BJ (cell line): ENCODE measurements at places on chromosomes 6 and 20. TPM values are rescaled to one million over a fixed set of nuclear protein-coding genes. Genes with fewer than 3 reads are reported as not detected.

DNA sequence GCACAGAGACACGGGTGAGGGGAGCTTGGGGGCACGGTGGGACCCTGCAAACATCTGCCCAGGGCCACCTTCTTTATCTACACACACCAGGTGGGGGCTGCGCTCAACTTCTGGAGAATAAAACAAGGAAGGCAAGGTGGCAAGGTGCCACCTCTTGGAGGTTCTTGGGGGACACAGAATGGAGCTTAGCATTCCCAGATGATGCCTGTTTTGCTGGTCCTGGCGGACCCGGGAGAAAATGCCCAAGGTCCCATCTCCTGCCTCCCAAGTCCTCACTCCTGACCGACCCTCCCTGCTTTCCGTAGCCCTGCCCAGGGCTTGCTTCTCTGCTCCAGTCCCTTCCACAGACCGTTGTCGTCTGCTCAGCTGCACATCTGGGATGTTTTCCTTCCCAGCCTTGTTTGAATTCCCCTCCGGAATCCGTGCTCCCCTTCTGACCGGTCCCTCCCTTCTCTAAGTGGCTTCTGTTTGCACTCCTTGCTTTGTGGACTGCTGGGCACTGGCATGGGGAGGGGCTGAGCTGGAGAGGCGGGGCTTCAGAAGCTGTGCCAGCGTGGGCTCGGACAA lies 13.1 kb downstream of the ITPR3 start:
- no peak for DNase-seq

Gene SNRNP48
- polyA plus RNA-seq = 2.6 and 6.2 TPM in 2 replicates

DNA sequence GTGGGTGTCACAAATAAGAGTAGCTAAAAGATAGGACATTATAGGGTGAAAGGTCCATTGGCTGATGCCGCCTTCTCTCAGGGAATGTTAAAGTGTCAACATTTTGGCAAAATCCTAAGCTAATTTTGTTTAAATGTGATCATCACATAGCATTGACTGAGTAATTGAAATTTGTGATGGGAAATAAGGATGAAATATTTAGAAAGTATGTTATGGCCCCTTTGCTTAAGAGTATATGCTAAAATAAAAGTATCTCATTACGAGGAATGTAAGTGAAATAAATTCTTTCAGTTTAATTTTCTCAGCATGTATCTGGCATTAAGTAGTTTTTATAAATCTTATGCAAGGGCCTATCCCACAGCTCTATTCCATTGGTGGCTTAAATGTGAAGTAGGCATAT lies 229.2 kb downstream of the PRL start:
- DNase-seq = no peak

DNA sequence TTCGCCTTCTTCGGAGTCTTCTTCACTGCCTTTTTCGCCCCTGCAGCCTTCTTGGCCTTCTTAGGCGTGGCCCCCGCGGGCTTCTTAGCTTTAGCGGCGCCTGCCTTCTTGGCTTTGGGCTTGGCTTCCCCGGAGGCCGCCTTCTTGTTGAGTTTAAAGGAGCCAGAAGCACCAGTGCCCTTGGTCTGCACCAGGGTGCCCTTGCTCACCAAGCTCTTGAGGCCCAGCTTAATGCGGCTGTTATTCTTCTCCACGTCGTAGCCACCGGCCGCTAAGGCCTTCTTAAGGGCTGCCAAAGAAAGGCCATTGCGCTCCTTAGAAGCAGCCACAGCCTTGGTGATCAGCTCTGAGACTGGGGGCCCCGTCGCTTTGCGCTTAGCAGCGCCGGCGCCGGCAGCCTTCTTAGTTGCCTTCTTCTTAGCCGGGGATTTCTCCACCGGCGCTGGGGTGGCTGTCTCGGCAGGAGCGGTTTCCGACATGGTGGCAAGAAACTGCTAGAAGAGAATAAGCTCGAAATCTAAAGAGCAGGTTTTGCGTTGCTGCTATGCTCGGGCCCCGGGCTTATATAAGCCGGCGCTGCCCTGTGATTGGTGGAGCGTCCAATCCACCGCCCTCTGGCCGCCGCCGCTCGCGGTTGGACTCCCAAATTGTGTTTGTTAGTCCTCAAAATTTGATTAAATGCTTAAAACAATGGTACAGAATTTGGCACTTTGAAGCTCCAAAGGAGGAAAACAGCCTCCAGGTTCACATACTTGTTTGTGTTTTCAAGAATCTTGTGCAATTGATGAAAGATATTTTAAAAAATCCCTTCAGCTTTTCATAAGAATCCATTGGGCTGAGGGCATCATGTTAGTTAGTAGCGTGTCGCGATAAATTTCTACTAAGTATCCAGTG lies 44.9 kb downstream of the OR2B2 start:
- DNase-seq = no peak

Gene CLDN20
- not detected in 2 replicates for polyA plus RNA-seq

DNA sequence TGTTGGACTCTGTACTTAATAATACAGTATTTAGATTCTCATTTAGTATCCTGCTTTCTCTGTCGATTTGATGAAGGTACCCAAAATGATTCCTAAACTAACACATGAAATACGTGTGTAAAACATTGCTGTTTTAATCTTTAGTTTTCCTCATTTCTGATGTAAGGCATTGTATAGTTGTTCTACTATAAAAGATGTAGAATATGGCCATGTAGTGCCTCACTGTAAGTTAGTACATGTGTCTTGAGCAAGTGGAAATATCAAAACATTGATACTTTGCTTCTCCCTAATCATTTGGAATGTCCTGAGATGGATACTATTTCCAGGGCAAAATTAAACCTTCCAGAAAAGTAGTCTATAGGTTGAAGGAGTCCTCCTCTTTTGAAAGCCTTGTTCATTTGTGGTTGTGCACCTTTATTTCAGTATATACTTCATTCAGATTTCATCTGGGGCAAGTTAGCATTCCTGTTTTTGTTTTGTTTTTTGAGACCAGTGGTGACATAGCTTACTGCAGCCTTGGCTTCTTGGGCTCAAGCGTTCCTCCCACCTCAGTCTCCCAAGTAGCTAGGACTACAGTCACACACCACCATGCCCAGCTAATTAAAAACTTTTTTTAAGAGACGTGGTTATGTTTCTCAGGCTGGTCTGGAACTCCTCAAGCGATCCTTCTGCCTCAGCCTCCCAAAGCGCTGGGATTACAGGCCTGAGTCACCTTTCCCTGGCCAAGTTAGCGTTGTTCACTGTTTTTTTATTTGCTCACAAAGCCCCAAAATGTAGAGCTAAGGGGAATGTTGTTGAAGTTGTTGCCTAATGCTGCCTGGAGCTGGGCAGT lies 11.6 kb downstream of the SRSF3 start:
- DNase-seq = no peak

Gene PTK7
- polyA plus RNA-seq = 187 and 362 TPM in 2 replicates

Gene RBM24
- polyA plus RNA-seq = 14.7 and 19.9 TPM in 2 replicates

Gene SLC26A8
- polyA plus RNA-seq = 0.12 TPM in 1 of 2 replicates, not detected in the other

DNA sequence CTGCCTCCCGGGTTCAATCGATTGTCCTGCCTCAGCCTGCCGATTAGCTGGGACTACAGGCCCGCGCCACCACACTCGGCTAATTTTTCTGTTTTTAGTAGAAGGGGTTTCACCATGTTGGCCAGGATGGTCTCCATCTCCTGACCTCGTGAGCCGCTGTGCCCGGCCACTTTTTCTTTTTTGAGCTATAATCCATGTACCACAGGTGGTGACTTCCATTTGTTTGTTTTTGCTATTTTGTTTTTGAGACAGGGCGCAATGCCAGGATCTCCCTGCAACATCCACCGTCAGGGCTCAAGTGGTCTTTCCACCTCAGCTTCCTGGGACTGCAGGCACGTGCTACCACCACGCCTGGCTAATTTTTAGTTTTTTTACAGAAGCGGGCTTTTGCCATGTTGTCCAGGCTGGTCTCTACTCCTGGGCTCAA lies 8.5 kb downstream of the HSPA1B start:
- no peak for DNase-seq

Gene RGS17
- 0.09 and 0.12 TPM in 2 replicates for polyA plus RNA-seq

- peak; percentile 29 for DNase-seq
Observed at GRCh38 chr6:116268589-116269293, 11.0 kb downstream of the TSPYL1 start.

Gene TPX2
- polyA plus RNA-seq = 29.9 and 39.2 TPM in 2 replicates

- DNase-seq = no peak
Observed at GRCh38 chr20:7113577-7114466, 346.3 kb downstream of the BMP2 start.

- no peak for DNase-seq
Observed at GRCh38 chr6:158536891-158537798, 22.7 kb upstream of the TMEM181 start.

DNA sequence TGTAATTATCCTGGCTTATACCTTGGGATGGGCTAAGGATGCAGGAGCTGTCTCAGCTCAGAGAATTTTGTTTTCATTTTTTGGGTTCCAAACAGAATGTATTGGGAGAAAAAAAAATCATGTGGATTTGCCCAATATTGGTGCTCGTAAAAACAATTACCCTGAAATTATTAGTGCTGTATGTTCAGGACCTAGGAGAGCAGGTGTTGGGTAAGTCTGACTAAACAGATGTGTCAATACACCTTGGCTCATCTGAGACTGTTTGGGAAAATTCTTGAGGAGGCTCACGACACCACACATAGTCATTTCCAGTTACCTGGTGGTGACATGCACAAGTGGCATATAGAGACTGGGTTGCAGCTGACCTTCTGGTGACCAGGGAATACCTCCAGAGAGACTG lies 802.1 kb upstream of the FLRT3 start:
- no peak for DNase-seq

Gene SLC32A1
- not detected in 2 replicates for polyA plus RNA-seq

- DNase-seq = no peak
Observed at GRCh38 chr20:34703424-34704176, 544 bp upstream of the TP53INP2 start.

Gene THBD
- 0.04 TPM in 2 replicates for polyA plus RNA-seq

DNA sequence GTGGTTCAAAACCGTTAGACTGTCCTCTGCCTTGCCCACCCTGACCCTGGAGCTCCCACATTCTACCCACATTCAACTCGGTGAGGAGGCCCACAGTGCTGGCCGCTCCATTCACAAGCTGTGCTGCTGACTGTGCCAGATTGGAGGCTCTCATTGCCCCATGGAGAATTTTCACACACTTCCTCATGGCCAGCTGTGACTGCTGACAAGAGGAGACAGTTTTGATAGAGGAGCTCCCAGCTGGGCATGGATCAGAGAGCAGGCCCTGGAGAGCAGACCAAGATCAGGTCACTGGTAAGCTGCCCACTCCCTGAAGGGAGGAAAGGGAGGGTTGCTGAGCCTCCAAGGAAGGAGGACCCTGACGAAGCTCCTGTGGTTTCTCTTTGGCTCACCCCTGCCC lies 246.1 kb upstream of the RIN2 start:
- no peak for DNase-seq

Gene ISM1
- polyA plus RNA-seq = 0.12 and 0.25 TPM in 2 replicates

DNA sequence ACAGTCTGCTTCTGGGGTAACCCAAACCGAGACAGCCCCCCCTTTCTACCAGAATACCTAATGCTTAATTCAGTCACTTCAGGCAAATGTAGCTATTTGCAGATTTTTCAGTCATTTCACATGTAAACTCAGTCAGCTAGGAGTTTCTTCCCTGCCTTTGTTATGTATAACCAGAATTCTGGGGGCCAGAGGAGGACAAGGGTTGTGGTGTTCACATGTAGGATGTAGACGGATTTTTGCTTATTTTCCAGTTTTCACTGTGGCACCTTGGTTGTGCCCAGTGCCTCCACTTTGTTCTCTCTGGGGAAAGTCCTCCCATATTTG lies 51.1 kb downstream of the PROKR2 start:
- DNase-seq = no peak

Gene PREP
- polyA plus RNA-seq = 10.8 and 12.0 TPM in 2 replicates

Gene TSBP1
- polyA plus RNA-seq = not detected in 2 replicates

- DNase-seq = no peak
Observed at GRCh38 chr6:87661503-87661902, 40.5 kb downstream of the AKIRIN2 start.

DNA sequence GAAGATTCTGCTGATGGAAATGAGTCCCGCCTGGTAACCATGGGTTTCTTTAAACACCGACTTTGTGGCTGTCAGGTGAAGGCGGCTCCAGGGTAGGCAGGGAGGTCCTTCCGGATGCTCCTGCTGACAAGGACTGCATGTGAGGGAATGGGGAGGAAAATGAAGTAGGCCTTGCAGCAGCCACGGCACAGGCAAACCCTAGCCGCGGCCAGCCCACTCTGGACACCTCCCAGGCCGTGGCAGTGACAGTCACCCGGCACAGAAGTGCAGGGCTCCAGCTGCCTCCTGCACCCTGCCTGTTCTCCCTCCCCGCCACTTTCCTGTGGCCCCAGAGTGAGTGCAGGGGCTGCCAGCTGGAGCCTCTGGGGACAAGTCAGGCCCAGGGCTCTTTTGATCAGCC lies 21.0 kb downstream of the BPIFB1 start:
- no peak for DNase-seq

Gene NRSN1
- not detected in 2 replicates for polyA plus RNA-seq

Gene EDN1
- polyA plus RNA-seq = 3.2 and 4.0 TPM in 2 replicates

Gene TTBK1
- 0.01 TPM in 1 of 2 replicates, not detected in the other for polyA plus RNA-seq

Gene GHRH
- not detected in 2 replicates for polyA plus RNA-seq

DNA sequence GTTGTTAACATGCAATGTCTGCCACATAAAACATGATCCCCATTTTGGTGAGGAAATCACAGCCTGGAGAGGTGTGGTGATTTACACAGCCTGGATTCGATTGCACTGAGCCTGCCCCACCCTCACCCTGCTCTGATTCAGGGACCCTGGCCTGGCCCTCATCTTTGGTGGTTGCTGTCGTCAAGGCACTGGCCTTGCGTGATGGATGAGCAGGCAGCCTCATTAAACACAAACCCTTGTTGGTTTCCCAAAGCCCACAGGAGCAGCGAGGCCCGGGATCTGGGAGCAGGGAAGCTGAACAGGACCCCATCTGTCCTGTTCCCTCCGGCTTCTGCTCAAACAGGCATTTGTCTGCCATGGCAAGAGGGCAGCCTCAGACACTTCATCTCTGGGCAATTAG lies 70.8 kb downstream of the CHMP4B start:
- DNase-seq = no peak

Gene NT5E
- 63.0 and 99.2 TPM in 2 replicates for polyA plus RNA-seq

DNA sequence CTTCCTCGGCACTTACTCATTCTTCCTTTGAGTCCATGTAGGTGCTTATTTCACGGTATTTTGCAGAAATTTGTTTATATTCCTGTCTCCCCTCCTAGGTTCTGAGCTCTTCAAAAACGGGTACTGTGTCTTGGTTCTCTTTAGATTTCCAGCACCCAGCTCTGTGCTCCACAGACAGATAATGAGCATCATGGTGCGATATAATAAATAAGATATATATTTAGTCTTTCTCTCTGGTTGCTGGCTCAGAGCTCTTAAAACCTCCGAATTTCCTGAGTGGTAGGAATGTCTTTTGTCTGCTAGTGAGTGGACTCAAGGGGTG lies 108.1 kb upstream of the GPR6 start:
- DNase-seq = no peak

DNA sequence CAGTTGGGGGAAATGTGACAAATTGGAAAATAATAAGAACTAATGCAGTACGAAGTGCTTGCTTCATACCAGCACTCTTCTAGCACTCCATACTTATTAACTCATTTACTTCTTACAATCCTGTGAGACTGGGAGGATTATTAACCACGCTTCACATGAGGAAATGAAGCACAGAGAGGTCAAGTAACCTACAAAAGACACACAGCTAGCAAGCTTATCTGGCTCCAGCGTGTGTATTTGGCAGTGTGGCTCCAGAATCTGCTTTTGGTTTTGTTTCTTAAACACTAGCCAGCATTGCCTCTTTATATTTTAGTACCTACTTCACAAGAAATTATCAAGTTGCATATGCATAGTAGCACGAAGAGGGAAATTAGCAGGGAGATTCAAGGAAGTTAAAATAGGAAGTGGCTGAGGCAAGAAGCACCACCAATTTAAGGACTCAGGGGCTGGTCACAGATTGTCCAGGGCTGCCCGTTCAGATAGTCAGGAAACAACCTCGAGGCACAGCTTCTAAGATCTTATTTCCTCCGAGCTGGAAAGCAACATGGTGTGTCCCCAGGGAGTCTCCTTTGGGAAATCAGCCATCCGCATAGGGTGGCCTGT lies 302.7 kb upstream of the PRDM1 start:
- no peak for DNase-seq

Gene EYS
- 0.04 TPM in 1 of 2 replicates, not detected in the other for polyA plus RNA-seq
